ENCODE measurements at places on chromosomes 7 and 10. TPM values are rescaled to one million over a fixed set of nuclear protein-coding genes. Genes with fewer than 3 reads are reported as not detected.
A peak's percentile ranks its signal among the peaks of the same experiment; 100 is the strongest.

DNA sequence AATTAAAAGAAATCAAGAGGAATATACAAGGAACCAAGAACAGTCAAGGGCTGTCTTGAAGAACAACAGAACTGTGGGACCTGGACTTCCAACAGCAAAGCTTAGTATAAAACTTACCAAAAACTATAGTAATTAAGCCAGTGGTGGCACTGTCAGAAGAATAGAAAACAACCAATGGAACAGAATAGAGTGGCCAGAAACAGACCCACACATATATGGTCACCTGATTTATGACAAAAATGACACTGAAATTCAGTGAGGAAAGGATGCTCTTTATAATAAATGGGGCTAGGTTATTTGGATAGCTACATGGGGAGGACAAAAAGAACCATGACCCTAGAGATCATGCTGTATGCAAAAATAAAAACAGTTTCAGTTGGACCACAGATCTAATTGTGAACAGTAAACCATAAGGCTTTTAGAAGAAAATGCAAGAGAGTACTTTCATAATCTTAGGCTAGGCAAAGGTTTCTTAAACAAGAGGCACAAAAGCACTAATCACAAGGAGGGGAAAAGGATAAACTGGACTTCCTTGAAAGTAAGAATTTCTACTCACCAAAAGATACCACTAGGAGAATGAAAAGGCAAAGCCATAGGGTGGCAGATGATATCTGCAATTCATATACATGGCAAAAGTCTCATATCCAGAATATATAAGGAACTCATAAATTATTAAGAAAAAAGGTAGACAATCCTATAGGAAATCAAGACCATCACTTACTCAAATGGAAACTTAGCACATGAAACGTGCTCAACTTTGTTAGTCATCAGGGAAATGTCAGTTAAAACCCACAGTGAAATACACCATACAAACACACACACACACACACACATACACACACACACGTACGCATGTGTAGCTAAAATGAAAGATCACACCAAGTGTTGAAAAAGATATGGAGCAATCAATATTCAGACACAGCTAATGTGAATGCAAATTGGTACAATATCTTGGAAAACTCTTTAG, 20.8 kb downstream of the HYCC1 start:
- H3K27me3 ChIP-seq: no peaks in the 10 kb centered on the region
- peaks cover 17% of the 10 kb centered on the region for H3K4me1 ChIP-seq
- no peak overlapping the region for H3K27ac ChIP-seq
- H3K4me3 ChIP-seq: no peak overlapping the region
- DNase-seq: no peak
- H3K36me3 ChIP-seq: no peaks in the 10 kb centered on the region

- H3K27me3 ChIP-seq: no peaks in the 10 kb centered on the region
- H3K4me3 ChIP-seq: no peak overlapping the region
- no peak overlapping the region for H3K27ac ChIP-seq
- H3K36me3 ChIP-seq: peaks cover 6% of the 10 kb centered on the region
Measured at GRCh38 chr7:1470901-1471300, 11.6 kb upstream of the MICALL2 start.

- no peaks in the 10 kb centered on the region for H3K36me3 ChIP-seq
- no peak overlapping the region for H3K4me3 ChIP-seq
- H3K4me1 ChIP-seq: no peaks in the 10 kb centered on the region
- H3K27me3 ChIP-seq: no peaks in the 10 kb centered on the region
Measured at GRCh38 chr7:99642027-99642426, 25.3 kb downstream of the ZSCAN25 start.

NXPH1 gene
- total RNA-seq: not detected

GRCh38 chr10:29841724-29842649, 207.2 kb upstream of the SVIL start:
- H3K4me1 ChIP-seq: no peaks in the 10 kb centered on the region
- no peaks in the 10 kb centered on the region for H3K36me3 ChIP-seq
- no peak overlapping the region for H3K27ac ChIP-seq
- no peak overlapping the region for H3K4me3 ChIP-seq
- peak; percentile 43 for DNase-seq

- H3K27me3 ChIP-seq: no peaks in the 10 kb centered on the region
- no peak for DNase-seq
- peaks cover 31% of the 10 kb centered on the region for H3K4me1 ChIP-seq
- H3K36me3 ChIP-seq: no peaks in the 10 kb centered on the region
- no peak overlapping the region for H3K4me3 ChIP-seq
Measured at GRCh38 chr10:102593074-102593803, 51.0 kb upstream of the TRIM8 start.

- no peaks in the 10 kb centered on the region for H3K36me3 ChIP-seq
- H3K4me1 ChIP-seq: no peaks in the 10 kb centered on the region
- DNase-seq: no peak
- H3K27ac ChIP-seq: no peak overlapping the region
- H3K4me3 ChIP-seq: no peak overlapping the region
Measured at GRCh38 chr7:52507546-52508255, 527.7 kb upstream of the POM121L12 start.

DNA sequence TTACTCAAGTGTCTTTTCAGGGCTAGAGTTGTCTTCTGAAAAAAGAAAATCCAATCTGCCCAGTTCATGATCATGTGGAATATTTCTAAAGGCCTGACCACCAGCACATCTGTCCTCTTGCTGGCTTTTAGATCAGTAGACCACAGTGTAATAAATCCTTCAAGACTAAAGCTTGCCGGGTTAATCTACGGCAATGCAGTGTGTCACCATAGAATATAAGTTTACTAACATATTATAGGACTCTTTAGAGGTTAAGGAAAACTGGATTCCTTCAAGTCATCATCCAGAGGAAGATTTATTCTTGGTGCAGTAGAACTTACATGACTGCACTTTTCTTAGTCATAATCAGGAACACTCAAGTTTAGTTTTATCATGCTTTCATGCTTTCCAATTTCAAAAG, 349.5 kb downstream of the SEMA3D start:
- DNase-seq: no peak
- H3K27ac ChIP-seq: no peak overlapping the region
- no peaks in the 10 kb centered on the region for H3K27me3 ChIP-seq
- H3K4me3 ChIP-seq: no peak overlapping the region
- no peaks in the 10 kb centered on the region for H3K36me3 ChIP-seq

PLAU gene
- total RNA-seq: 34.9 TPM

ORAI2 gene
- total RNA-seq: 67.4 TPM

DNA sequence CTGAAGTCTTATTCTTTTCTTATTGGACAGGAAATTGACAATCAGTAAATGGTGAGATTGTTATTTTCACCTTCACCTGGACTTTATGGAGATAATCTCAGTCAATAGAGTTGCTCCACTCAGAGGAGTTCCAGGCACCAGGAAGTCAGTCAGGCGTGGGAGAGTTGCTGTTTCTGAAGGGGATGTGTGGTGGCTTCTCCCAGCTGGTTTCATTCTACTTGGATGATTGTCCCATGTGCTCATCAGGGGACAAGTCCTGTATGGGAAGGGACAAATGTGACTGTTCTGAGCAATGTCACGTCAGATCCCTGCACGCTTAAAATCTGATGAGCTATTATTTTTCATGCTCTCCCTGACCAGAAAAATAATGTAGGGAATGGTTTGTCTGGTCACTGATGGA, 222.5 kb upstream of the PITRM1 start:
- DNase-seq: no peak
- no peak overlapping the region for H3K27ac ChIP-seq
- peaks cover 14% of the 10 kb centered on the region for H3K4me1 ChIP-seq
- no peak overlapping the region for H3K4me3 ChIP-seq
- H3K27me3 ChIP-seq: no peaks in the 10 kb centered on the region
- no peaks in the 10 kb centered on the region for H3K36me3 ChIP-seq

DNA sequence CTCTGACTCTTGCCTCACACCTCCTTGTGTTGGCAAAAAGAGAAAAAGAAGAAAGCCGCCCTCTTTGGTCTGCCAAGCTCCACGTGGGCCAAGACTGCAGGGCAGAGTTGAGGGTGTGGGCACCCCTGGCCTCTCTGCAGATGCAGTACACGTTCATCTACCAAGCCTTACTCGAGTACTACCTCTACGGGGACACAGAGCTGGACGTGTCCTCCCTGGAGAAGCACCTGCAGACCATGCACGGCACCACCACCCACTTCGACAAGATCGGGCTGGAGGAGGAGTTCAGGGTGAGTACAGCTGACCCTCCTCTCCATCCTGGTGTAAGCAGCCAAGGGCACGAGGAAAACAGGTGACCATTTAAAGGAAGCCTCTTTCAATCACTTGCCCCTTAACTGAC, 56.1 kb downstream of the MKI67 start:
- H3K27ac ChIP-seq: no peak overlapping the region
- H3K4me1 ChIP-seq: peaks cover 2% of the 10 kb centered on the region
- no peak for DNase-seq
- no peaks in the 10 kb centered on the region for H3K27me3 ChIP-seq

- H3K4me3 ChIP-seq: no peak overlapping the region
- DNase-seq: peak; percentile 96
- H3K4me1 ChIP-seq: peaks cover 71% of the 10 kb centered on the region
Measured at GRCh38 chr10:13882119-13882711, 295.4 kb downstream of the PRPF18 start.

DNA sequence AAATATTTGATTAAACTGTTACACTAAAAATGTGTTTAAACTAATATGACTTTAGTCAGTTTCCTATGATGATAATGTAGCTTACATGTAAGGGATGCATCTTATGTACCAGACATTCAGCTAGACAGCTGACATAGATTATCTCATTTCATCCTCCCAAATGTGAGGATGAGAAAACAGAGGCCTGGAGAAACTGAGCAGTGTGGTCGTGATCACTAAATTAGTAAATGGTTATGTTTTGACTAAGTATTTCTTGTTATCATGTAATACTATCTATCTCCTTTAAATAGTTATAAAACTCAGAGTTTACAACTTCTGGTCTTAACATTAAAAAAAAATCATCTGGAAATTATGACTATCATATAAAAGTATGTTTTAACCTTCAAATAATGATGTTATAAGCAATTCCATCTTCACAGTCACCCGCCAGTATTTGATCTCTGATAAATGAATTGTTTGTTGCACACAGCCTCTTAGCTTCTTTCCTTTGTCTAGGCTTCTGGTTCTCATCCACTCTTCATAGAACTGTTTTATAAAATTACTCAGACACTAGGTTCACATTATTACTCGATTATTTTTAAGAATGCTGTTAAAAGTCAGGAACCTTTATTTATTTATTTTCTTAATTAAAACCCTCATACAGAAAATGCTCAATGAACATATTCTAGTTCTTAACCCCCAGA, 33.6 kb upstream of the HDAC9 start:
- no peaks in the 10 kb centered on the region for H3K36me3 ChIP-seq
- no peak for DNase-seq
- no peaks in the 10 kb centered on the region for H3K4me1 ChIP-seq
- H3K4me3 ChIP-seq: no peak overlapping the region

SVIL gene
- 85.1 TPM for total RNA-seq

NFKB2 gene
- 21.9 TPM for total RNA-seq

GRCh38 chr10:61211468-61211867, 241.7 kb downstream of the TMEM26 start:
- H3K4me3 ChIP-seq: no peak overlapping the region
- H3K36me3 ChIP-seq: no peaks in the 10 kb centered on the region
- no peaks in the 10 kb centered on the region for H3K4me1 ChIP-seq
- DNase-seq: no peak

DNA sequence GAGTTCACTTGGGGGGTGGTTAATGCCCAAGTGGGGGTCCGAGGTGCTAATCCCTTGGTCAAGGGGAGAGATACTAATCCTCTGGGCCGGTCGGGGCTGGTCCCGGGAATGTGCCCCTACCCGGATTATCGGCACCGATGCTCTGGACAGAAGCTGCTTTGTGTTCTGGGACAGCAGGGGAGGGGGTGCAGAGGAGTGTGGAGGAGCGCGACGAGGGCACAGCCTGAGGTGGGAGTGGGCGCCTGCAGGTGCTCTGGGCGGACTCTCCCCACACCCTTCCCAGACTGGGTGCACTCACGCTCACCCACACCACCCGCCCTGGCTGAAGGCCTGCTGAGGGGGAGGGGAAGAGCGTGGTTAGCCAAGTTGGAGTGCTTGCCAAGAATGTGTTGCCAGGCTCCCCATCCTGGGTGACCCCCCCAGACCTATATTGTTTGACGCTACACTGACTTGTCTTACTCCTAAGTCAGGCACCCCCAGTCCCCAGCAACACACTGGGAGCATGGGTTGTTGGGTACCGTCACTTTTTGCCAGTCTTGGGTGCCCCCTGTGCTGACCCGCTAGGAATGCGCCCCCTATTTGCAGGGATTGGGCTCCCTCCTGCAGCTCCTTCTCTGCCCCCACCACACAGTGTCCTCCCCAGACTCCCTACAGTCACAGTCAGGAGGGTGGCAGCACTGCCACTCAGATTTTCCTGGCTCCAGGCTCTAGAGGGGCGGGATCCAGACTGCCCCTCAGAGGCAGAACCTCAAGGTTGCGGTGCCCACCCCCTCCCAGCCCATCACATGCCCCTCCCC, 1.2 kb downstream of the SLC4A2 start:
- H3K36me3 ChIP-seq: peaks cover 16% of the 10 kb centered on the region
- peak overlapping the region; percentile 83 for H3K4me3 ChIP-seq
- peaks cover 29% of the 10 kb centered on the region for H3K4me1 ChIP-seq
- no peaks in the 10 kb centered on the region for H3K27me3 ChIP-seq
- peak overlapping the region; percentile 22 for H3K27ac ChIP-seq
- DNase-seq: peak; percentile 32

- H3K27ac ChIP-seq: no peak overlapping the region
- no peaks in the 10 kb centered on the region for H3K36me3 ChIP-seq
- no peaks in the 10 kb centered on the region for H3K4me1 ChIP-seq
- no peak for DNase-seq
- H3K27me3 ChIP-seq: no peaks in the 10 kb centered on the region
Measured at GRCh38 chr7:117777335-117778142, 95.7 kb downstream of the CTTNBP2 start.

DNA sequence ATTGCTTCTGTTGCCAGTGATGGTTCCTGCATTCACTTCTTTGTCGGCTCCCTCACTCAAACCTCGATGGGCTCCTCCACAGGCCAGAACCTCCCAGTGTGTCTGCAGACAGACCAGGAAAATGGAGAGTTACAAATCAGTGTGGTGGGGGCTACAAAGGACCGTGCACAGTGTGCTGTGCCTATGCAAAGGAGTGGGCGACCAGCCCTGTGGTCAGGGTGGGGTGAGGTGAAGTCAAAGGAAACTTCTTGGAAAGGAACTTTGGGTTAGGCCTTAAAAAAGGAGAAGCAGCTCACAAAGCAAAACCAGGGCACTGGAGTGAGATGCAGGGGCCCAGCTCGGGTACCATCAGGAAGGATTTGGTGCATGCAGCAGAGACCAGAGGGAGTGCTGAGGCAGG, 304.3 kb upstream of the ZMIZ1 start:
- no peak overlapping the region for H3K27ac ChIP-seq
- H3K27me3 ChIP-seq: no peaks in the 10 kb centered on the region
- no peaks in the 10 kb centered on the region for H3K4me1 ChIP-seq
- H3K4me3 ChIP-seq: no peak overlapping the region
- DNase-seq: no peak
- no peaks in the 10 kb centered on the region for H3K36me3 ChIP-seq

Data from endothelial cell of umbilical vein (primary cell).